ENCODE measurements at places on chromosomes 5 and 9. TPM values are rescaled to one million over a fixed set of nuclear protein-coding genes. Genes with fewer than 3 reads are reported as not detected.

- DNase-seq, result no peak
Observed at GRCh38 chr9:123948286-123948685, 18.4 kb upstream of the DENND1A start.

DNA sequence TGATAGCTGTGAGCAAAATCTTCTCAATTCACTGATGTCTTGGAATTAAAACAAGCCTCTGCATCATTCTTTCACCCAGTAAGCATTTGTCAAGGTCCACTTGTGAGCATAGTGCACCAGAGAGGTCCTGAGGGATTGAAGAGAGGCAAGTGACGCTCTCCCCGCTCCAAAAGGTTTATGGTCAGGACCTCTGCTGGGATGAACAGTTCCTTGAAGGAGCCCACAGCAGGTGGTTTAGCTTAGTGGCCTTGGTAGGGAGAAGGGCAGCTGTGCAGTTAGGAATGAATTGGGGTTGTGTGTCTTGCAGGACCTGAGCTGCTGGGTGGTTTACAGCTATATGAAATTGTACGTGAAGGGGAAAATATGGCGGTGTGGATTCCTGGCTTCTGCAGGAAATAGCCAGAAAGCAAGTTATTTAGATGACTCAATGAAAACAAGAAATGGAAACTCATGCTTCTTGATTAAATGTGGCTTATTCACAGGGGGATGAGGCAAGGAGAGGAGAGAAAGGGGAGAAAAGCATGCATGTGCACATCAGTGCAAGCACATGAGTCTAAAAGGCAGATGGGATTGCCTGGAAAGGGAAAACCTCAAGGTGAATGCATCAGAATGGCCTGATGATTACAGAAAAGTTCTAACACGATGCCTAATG lies 42.0 kb downstream of the SUB1 start:
- no peak for DNase-seq

Gene OR13C9
- total RNA-seq, result not detected

DNA sequence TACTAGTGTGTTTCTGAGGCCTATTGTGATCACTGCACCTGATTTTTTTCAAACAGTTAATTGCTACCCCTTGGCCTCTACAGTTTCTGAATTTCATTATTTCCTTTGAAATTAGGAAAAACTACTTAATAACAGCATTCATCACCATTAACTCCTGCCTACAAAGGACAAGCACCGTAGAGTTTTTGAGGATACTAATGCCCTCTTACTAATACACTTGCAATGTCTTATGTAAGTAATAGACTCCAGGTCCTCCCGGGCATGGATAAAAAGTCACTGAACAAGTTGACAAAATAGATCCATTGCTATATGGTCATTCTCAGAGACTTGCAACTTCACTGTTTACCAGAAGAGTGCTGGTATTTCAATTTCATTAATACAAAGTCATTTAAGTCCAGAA lies 1172.5 kb downstream of the CDH12 start:
- DNase-seq, result no peak

- DNase-seq, result no peak
Observed at GRCh38 chr9:108278341-108278740, 577.4 kb downstream of the ACTL7B start.

DNA sequence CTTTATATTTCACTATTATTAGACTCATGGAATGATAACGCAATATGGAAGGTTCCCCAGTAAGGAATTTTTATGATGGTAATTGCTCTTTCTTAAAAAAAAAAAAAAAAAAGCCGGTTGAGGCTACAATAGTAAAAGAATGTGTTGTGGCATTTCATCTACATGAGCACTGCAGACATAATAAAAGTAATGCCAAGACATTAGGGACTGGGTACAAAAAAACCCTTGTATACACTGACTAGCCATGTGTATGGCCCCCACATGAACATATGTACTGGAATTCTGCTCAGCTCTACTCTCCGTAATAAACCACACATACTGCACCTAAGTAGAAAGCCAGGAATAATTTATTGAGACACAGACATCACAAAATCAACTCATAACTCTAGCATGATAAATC lies 218.4 kb downstream of the ADAMTS6 start:
- no peak for DNase-seq

DNA sequence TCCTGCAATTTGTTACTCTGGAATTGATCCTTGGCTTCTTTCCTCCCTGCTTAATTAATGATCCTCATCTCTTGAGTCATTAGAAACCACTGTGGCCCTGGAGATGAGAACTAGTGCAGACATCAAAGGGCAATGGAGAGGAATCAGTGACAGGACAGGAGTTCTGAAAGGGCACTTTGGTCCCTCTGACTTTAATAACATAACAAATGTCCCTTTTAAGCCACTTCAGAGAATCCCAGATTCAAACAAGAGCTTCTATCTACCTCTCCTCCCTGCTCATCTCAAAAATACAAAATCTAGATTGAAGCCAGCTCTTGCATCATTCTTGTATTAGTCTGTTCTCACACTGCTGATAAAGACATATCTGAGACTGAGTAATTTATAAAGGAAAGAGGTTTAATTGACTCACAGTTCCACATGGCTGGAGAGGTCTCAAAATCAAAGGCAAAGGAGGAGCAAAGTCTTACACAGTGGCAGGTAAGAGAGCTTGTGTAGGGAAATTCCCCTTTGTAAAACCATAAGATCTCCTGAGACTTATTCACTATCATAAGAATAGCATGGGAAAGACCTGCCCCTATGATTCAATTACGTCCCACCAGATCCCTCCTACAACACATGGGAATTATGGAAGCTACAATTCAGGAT lies 139.1 kb downstream of the PLPPR1 start:
- no peak for DNase-seq

- no peak for DNase-seq
Observed at GRCh38 chr9:35861161-35861897, 8.9 kb downstream of the OR13J1 start.

Gene PCYOX1L
- 17.1 TPM for total RNA-seq

DNA sequence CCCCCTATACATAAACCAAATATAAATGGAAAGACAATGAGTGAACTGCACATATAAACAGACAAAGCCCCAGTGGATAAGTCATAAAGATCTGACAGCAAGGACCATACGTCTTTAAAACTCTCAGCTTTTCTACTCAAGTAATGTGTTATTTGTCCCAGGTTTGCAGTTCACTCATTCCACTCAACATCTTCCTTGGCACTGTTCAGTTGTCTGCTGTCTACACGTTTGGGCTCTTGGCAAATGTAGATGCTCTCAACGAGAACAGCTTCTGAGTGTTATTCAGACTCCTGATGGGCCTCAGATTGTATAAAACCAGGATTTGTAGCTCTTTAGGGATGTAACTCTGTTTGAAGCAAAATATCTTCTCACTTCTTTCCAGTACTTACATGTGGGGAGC lies 198.2 kb upstream of the SEMA6A start:
- DNase-seq, result no peak

- no peak for DNase-seq
Observed at GRCh38 chr5:25009063-25009462, 364.3 kb upstream of the CDH10 start.

Data from adrenal gland (tissue), 19 donors.